ENCODE measurements at places on chromosomes 2 and 18.

GRCh38 chr2:119293254-119293653, 69.6 kb downstream of the STEAP3 start:
- DNase-seq = no peak

DNA sequence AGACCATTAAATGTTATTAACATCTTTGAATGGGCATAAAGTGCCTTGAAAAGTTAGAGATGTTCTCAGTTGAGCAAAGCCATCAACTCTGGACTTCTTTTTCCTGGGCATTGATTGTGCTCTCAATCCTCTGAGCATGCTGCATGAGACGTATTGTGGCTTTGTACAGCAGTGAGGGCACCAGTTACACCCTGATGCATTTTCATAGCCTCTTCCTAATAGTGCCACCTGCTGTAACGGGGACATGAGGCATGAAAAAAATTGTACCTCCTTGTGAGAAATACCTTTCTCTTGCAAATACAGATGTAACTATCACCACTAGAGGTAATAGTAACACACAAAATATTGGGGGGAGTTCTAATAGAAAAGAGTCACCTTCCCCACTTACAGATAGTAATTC, 697.5 kb downstream of the TMEM182 start:
- DNase-seq = no peak

DNA sequence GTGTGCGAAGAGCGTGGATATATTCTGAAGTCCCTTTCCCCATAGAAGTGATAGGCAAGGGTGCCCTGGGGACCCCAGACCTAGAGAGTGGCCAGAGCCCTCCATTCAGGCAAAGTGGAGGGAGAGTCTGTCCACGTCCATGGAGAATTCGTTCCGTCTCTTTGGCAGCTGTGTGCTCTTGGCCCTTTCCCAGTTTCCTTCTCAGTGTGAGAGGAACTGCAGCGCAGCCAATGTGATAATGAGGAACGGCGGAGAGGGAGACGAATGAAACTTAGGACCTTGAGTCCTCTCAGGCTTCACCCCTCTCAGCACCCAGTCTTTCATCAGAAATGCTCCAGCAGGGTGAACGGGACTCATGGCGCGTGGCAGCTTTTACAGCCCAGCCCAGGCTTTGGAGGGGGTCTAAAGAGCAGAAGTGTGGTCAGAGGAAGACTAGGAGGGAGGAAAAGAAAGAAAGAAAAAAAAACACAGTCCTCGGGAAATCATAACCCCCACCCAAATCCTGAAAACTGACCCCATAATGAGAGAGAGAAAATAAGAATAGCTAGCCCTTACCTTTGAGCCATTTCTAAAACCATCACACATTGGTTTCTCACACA, 95.0 kb upstream of the RIOK3 start:
- DNase-seq = no peak

GRCh38 chr2:64311948-64312621, 141.9 kb upstream of the LGALSL start:
- peak; percentile 89 for DNase-seq

GRCh38 chr18:3216987-3217386, 2.8 kb downstream of the MYOM1 start:
- DNase-seq = no peak

DNA sequence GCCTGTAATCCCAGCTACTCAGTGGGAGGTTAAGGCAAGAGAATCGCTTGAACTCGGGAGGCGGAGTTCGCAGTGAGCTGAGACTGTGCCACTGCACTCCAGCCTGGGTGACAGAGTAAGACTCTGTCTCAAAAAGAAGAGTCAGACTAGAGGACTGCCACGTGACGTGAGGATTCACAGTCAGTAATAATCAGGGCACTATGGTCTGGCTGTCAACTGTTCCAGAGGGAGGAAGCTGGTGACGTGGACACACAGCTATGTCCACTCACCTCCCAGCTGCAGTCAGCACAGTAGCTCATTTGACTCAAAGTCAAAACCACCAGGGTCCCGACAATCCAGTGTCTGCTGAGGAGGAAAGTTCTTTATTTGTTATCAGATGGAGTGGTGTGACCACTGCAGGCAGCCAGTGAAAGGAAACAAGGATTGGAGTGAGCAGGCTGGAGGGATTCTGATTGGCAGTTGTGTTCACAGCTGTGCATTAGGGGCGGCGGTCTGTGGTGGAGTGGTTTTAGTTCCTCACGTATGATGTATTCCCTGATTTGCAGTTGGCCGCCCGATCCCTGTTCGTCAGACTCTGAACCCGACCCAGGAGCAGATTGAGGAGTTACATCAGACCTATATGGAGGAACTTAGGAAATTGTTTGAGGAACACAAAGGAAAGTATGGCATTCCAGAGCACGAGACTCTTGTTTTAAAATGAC, 37.9 kb downstream of the MOGAT1 start:
- DNase-seq = peak; percentile 85

GRCh38 chr2:20617081-20617575, 33.8 kb downstream of the HS1BP3 start:
- DNase-seq = peak; percentile 86

GRCh38 chr2:185012643-185013042, 414.3 kb downstream of the ZNF804A start:
- DNase-seq = no peak

DNA sequence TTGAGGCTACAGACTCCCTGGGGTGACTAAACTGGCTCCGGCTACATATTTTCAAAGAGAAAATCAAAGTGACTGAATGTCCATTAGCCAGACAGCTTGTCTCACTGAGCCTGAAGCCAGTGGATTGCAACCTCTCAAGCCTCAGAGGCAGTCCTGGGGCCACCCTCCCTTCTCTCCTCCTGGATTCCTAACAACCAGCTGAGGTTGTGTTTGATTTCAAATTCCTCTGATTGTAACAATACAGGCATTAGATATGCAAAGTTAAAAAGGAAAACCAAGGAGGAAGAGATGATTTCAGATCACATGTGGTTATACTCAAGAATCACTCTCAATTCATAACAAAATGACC, 101.0 kb upstream of the LMAN1 start:
- no peak for DNase-seq

- no peak for DNase-seq
Observed at GRCh38 chr18:45402485-45403056, 212.7 kb upstream of the SLC14A2 start.

- DNase-seq = no peak
Observed at GRCh38 chr2:27844821-27845255, 45.3 kb downstream of the RBKS start.

- no peak for DNase-seq
Observed at GRCh38 chr2:48328942-48329723, 200.8 kb upstream of the STON1 start.

GRCh38 chr2:190843890-190844699, 36.5 kb upstream of the GLS start:
- DNase-seq = no peak

DNA sequence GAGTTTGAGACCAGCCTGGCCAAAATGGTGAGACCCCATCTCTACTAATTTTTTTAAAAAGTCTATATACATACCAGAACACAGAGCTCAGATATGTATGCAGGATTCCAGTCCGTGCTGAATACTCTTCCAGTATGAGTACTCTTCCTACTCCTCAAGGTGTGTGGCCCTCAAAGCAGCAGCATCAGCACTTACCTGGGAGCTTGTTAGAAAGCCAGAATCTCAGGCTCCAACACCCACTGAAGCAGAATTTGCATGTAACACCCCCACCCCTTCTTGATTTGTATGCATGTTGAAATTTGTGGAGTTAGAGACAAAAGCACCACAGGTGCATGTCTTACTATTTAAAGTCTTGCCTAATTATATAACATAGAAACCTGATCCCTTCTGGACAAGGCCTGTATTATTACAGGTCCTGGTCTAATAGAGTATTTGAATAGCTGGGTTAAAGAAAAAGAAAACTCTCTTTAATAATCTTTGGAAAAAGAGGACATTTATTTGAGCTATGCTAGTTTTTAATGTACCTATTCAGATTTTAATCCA, 50.3 kb upstream of the NFE2L2 start:
- DNase-seq = no peak

DNA sequence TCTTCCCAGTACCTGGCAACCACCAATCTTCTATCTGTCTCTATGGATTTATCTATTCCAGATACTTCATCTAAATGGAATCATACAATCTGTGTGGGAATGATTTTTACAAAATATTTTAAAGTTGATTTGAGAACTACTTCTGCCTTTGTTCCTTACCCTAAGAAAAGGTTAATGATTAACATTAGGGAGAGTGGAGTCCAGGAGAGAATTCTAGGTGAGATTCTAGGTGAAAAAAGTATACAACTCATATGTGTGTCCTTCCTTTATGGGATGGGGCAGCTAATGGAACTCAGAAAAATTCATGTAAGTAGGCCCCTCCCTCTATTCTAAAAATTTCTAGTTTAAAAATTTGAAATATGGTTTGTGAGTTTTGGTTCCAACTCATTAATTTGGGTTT, 35.9 kb upstream of the WDSUB1 start:
- no peak for DNase-seq

- DNase-seq = no peak
Observed at GRCh38 chr18:9849407-9850283, 36.1 kb upstream of the TXNDC2 start.

DNA sequence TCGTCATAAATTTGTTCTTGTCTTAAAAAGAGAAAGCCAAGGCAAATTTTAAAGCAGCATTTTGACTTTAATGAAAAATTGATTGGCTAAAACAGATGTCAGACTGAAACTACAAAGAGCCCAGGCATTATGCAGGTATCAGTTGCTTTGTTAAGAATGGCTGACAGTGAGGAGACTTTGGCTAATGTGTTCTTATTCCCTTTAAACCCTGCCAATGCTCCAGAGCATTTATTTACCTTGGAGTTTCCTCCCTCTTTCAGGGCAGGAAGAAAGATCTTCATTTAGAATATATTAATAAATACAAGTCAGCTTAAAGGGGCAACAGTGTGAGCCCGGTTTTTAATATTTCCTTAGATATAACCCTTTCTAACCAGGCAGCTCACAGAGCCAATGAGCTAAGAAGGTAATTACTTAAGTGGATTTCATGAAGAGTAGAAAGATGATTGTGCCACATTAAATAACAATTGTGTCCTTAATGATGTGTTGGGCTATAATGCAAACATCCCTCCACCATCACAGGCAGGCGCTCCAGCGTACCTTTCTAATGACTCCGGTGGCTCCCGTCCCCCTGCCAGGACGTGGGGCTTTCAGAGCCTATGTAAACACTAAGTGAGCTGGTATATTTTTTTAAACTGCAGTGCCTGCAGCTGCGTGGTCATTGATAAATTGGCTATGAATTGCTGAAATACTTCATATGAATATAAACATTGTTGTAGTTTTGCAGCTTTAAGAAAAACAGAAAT, 349.4 kb upstream of the POU3F3 start:
- no peak for DNase-seq

DNA sequence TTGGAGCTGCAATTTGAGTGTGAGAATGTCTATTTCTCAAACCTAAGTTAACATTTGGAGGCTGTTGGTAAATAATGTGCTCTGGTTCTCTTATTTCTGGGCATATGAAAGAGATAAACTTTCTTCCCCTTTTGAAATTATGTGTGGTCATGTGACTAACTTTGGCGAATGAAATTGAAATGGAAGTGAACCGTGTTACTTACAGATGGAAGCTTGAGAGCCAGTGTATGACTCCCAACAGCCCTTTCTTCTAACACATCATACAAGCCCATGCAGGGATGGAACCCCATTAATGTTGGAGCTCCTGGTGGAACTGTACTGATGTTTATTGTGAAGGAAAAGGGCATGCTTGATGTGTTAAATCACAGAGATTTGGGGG, 725.8 kb downstream of the TSN start:
- DNase-seq = no peak

DNA sequence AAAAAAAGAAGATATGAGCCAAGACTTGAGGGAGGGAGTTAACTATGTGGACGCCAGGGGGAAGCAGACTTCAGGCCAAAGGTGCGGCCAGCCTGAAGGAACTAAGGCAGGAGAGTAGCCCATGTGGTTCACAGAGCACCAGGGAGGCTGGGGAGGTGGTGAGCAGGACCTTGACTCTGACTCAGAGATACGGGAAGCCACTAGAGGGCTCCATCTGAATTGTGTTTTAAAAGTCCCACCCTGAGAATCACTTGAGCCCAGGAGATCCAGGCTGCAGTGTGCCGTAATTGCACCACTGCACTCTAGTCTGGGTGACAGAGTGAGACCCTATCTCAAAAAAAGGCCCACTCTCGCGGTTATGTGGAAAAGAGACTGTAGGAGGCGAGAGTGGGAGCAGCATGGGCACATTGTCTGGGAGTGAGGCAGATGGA, 12.3 kb downstream of the CEP192 start:
- DNase-seq = no peak

All from coronary artery (tissue), 2 donors.